ENCODE measurements at places on chromosomes 5 and 9.

DNA sequence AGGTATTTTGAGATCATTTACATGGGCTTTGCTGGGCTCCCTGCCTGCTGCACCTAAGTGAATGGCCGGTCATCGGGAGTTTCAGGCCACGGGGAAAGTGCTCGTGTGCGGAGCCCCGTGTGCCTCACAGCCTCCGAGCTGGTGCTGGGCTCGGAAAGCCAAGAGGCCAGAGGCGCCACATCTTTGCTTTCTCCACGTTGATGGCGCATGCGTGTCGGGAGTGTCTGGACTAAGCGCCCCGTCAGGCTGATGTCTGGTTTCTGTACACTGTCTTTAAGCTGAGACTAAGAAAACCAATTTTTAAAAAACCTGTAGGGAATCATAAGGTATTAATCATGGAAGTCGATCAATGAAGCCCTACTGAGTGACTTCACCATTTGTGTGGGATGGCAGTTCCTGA lies 69.1 kb downstream of the OTULIN start:
- DNase-seq: no peak

- DNase-seq: no peak
Observed at GRCh38 chr5:55421074-55421529, 113.3 kb downstream of the MTREX start.

- DNase-seq: no peak
Observed at GRCh38 chr5:95447961-95448360, 56.8 kb downstream of the FAM81B start.

- DNase-seq: no peak
Observed at GRCh38 chr5:34047143-34047542, 4.1 kb upstream of the C1QTNF3 start.

DNA sequence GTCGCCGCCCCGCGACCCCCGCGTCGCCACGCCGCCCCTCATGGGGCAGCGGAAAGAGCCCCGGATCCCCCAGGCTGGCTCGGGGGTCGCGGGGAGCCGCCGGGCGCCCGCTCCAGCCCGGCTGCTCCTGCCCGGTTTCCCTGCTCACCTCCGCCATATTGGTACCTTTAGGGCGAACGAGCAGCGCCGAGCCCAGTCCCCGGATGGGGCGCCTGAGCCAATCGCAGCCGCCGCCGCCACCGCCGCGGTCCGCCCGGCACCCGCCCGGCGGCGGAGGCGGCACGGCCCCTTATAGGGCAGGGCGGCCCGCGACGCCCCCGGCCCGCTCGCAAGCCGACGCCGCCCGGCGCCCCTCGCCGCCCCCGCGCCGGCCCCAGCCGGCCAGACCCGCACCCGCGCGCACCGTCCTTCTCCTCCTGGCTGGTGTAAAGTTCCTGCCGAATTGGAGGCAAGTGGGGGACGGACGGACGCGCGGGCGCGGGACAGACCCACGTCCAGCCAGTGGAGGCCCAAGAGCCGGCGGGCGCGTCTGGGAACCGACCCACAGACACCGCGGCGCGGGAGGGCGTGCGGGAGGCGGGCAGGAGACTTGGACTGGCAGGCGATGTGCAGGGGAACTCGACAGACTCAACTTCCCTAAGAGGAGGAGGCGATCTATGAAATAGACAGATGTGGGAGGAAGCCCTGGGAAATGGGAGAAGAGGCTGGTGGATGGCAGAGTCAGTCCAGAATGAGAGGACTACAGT lies at the start of gene MIER3:
TSS of gene MIER3 (minus strand) at position 178 of the 746 bp plus-strand sequence. CDS start at position 157, 21 bp downstream.
- peak; percentile 92 for DNase-seq

All from Karpas-422 (cell line).